ENCODE measurements at places on chromosomes 16 and 17.
A peak's percentile ranks its signal among the peaks of the same experiment; 100 is the strongest.

GRCh38 chr17:76783146-76783545, 45.2 kb downstream of the MFSD11 start:
- DNase-seq, result no peak

- DNase-seq, result no peak
Observed at GRCh38 chr17:69141431-69142174, at the start of gene ABCA6. ABCA6 (minus strand) TSS chr17:69141895; CDS start chr17:69140703, 1,192 bp downstream.

- DNase-seq, result no peak
Observed at GRCh38 chr16:5073279-5073629, 1.6 kb downstream of the ALG1 start.

DNA sequence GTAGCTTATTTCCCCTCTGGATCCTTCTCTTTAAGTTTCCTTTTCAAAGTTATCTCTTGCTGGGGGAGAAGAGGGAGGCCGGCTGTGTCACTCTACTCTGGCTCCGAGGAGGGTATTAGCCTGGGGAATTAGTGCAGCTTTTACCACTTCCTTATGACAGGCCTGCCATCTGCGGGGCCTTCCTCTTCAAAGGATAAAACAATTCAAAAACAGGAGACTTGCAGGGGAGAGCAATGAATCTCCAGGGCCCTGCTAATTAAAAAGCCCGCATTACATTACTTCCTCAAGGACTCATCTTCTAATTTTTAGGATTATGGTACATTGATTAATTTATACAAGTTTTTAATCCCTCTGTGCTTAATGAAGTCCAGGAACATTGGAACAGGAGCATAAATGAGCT, 190.9 kb upstream of the CDH5 start:
- DNase-seq, result no peak

DNA sequence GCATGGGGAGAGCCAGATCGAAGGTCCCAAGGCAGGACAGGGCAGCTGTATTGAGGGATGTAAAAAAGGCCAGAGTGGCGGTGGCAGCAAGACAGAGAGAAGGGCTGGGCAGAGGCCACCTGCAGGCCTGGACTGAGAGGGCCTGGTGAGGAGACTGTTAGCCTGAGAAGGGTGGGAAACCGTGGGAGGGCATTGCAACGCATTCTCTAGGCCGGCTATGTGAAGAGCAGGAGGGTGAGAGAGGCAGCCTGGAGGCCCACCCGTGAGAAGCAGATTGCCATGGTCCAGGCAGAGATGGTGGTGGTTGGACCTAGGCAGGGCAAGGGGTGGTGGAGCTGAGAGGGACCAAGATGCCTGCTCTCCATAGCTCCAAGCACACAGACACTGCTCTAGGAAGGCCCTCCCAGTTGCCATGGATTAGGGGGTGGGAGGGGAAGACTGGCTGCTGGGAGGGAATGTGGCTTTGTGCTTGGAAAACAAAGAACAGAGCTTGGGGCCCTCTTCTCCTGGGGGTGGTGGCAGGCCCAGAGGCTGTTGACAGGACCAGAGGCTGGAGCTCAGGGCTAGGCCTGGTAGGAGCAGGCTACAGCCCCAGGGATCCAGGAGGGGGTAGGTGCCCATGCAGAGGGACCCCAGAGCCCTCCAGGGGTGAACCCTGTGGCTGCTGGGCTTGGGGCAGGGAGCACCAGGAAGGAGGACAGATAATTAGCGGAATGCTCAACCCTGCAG, 12.4 kb upstream of the TCAP start:
- no peak for DNase-seq

- DNase-seq, result no peak
Observed at GRCh38 chr17:14409292-14409691, 108.4 kb downstream of the HS3ST3B1 start.

DNA sequence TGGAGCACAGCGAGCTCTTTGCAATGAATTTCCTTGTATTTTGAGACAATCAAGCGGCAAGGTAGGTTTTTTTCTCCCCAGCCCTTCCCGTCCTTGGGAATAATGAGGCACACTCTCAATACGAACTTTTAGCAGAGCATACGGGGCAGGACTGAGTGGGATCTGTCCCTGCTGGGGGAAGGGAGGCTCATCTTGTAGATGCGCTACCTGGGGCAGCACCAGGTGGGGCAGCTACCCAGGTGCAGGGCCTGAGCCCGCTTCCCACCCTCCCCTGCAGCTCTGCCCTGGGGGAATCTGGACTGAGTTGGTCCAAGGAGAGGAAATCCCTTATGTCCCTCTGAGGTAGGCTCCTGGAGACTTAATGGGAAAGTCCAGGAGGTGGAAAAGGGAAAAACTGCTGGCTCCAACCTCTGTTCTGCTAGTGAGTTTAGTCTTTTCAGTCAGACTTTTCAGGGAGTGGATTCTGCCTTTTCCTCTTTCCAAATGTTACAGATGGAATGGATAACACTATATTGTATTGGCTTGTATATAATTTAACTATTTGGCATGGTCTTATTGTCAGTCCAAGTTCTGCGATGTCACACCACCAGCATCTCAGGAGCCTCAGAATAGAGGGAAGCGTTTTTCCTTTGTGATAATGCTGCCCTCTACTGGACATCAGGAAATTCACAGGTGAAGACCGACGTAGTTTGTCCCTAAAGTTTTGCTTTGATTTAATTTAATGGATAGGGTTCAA, 9.6 kb upstream of the CES1 start:
- peak; percentile 57 for DNase-seq

- no peak for DNase-seq
Observed at GRCh38 chr17:4006745-4007211, 42.5 kb upstream of the ATP2A3 start.

- no peak for DNase-seq
Observed at GRCh38 chr16:28183484-28183883, 28.3 kb downstream of the XPO6 start.

- DNase-seq, result peak; percentile 65
Observed at GRCh38 chr17:64077379-64077778, 52.6 kb downstream of the ERN1 start.

- DNase-seq, result no peak
Observed at GRCh38 chr17:66487981-66488468, 185.6 kb downstream of the PRKCA start.

GRCh38 chr17:32485261-32486110, 1.3 kb upstream of the CDK5R1 start:
- no peak for DNase-seq

DNA sequence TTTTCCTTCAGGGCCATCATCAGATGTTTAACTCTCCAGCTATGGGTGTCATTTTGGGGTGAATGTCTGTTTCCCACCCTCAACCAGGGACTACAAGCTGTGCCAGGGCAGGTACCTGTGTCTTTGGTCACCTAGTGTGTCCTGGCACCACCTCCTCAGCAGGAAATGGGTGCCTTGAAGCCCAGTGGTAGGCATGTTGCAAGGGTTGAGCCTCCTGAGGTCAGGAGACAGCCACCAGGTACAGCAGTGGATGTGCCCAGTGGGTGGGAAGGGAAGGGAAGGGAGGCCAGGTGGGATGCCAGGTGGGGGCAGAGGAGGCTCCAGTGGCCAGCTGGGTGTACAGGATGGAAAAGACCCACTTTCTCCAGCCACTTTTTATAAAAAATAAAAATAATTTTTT, 25.5 kb upstream of the ADORA2B start:
- DNase-seq, result no peak

DNA sequence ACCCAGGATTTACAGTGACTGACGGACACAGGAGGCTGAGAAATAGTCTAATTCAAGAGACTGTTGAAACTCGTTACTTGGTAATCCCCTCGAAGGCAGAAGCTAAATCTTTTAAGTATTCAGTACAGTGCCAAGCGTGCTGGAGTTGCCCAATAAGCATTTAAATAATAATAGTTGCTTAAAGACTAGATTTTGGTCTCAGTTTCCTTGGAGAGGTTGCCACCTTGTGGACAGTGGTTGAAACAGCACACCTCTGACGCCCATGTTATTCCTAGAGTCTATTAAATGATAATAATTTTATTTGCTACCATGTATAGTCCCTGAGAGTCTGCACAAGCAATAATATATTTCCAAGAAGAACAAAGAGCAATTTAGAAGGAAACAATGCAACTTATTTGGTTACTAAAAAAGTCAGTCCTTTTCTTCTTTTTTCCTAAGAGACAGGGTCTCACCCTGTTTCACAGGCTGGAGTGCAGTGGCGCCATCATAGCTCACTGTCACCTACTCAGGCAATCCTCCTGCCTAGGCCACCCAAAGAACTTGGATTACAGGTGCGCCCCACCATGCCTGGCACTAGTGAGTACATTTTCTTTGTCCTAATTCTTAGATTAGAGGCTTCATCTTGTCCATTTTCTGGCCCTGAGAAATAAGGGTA, 138.0 kb upstream of the NUDT7 start:
- peak; percentile 29 for DNase-seq
